ENCODE measurements at places on chromosomes 4 and X. TPM values are rescaled to one million over a fixed set of nuclear protein-coding genes. Genes with fewer than 3 reads are reported as not detected.

The TCEAL2 gene
- 46.6 TPM for polyA plus RNA-seq

The UCP1 gene
- polyA plus RNA-seq, result 0.40 TPM

The SSX4B gene
- polyA plus RNA-seq, result 0.48 TPM

The GNRHR gene
- not detected for polyA plus RNA-seq

The GAGE12E gene
- not detected for polyA plus RNA-seq

The PARM1 gene
- polyA plus RNA-seq, result 4.9 TPM

The PPP3CA gene
- polyA plus RNA-seq, result 45.2 TPM

The CNGA1 gene
- 6.2 TPM for polyA plus RNA-seq

The UGT2B15 gene
- polyA plus RNA-seq, result not detected

The TNMD gene
- 4.9 TPM for polyA plus RNA-seq

The TCEAL6 gene
- 1.2 TPM for polyA plus RNA-seq

The SYTL5 gene
- 0.24 TPM for polyA plus RNA-seq

The PPP1R2C gene
- not detected for polyA plus RNA-seq

The CACNA1F gene
- 0.23 TPM for polyA plus RNA-seq

The MAGEA2 gene
- 1.5 TPM for polyA plus RNA-seq

The KIAA1210 gene
- not detected for polyA plus RNA-seq

The ATXN3L gene
- polyA plus RNA-seq, result not detected

The ARAP2 gene
- 0.92 TPM for polyA plus RNA-seq

The PPP2R2C gene
- polyA plus RNA-seq, result 0.77 TPM

The UGT2B11 gene
- not detected for polyA plus RNA-seq

The GLOD5 gene
- not detected for polyA plus RNA-seq

The SPANXB1 gene
- polyA plus RNA-seq, result not detected

The ZBTB49 gene
- polyA plus RNA-seq, result 6.0 TPM

The MAGEA1 gene
- polyA plus RNA-seq, result not detected

The HEPH gene
- polyA plus RNA-seq, result 9.7 TPM

The NOX1 gene
- 0.23 TPM for polyA plus RNA-seq

The ADAMTS3 gene
- 1.0 TPM for polyA plus RNA-seq

The TBL1X gene
- 8.7 TPM for polyA plus RNA-seq

The CLGN gene
- 3.8 TPM for polyA plus RNA-seq

The EDNRA gene
- polyA plus RNA-seq, result 1.5 TPM

The MAGEA11 gene
- polyA plus RNA-seq, result 0.12 TPM

The PWWP3B gene
- polyA plus RNA-seq, result 0.92 TPM

The TECRL gene
- polyA plus RNA-seq, result not detected

The BEX5 gene
- 34.7 TPM for polyA plus RNA-seq
